ENCODE measurements at places on chromosomes 1 and 21. TPM values are rescaled to one million over a fixed set of nuclear protein-coding genes. Genes with fewer than 3 reads are reported as not detected.

Gene TSPEAR
- not detected for total RNA-seq

GRCh38 chr21:41604583-41605041 lies 96.7 kb upstream of the TMPRSS2 start:
- no peak for DNase-seq
- no peak overlapping the region for H3K27ac ChIP-seq
- H3K36me3 ChIP-seq = no peaks in the 10 kb centered on the region
- peaks cover 17% of the 10 kb centered on the region for H3K4me1 ChIP-seq
- H3K4me3 ChIP-seq = no peak overlapping the region
- no peaks in the 10 kb centered on the region for H3K27me3 ChIP-seq

- DNase-seq = no peak
- no peaks in the 10 kb centered on the region for H3K4me1 ChIP-seq
- no peaks in the 10 kb centered on the region for H3K27me3 ChIP-seq
- no peak overlapping the region for H3K27ac ChIP-seq
These were observed 247.5 kb downstream of the LMX1A start for GRCh38 chr1:165109013-165109412.

- H3K36me3 ChIP-seq = no peaks in the 10 kb centered on the region
- peak; percentile 96 for DNase-seq
- H3K27me3 ChIP-seq = no peaks in the 10 kb centered on the region
- peak within 1 kb of the TSS; percentile 72 for H3K4me3 ChIP-seq
These were observed at the start of gene GNL2 for GRCh38 chr1:37595440-37596181. Gene GNL2, minus strand, starts transcription at chr1:37595937. Its CDS starts 115 bp downstream, at chr1:37595822.

GRCh38 chr1:55164906-55165305 lies 50.3 kb downstream of the USP24 start:
- H3K36me3 ChIP-seq = no peaks in the 10 kb centered on the region
- H3K27ac ChIP-seq = no peak overlapping the region
- no peak for DNase-seq
- no peaks in the 10 kb centered on the region for H3K4me1 ChIP-seq
- no peaks in the 10 kb centered on the region for H3K27me3 ChIP-seq
- no peak overlapping the region for H3K4me3 ChIP-seq

- H3K27ac ChIP-seq = peak overlapping the region; percentile 37
- H3K36me3 ChIP-seq = no peaks in the 10 kb centered on the region
- H3K27me3 ChIP-seq = no peaks in the 10 kb centered on the region
- peak; percentile 73 for DNase-seq
- H3K4me1 ChIP-seq = peaks cover 5% of the 10 kb centered on the region
These were observed 51.5 kb upstream of the GCLM start for GRCh38 chr1:93960641-93961147.

DNA sequence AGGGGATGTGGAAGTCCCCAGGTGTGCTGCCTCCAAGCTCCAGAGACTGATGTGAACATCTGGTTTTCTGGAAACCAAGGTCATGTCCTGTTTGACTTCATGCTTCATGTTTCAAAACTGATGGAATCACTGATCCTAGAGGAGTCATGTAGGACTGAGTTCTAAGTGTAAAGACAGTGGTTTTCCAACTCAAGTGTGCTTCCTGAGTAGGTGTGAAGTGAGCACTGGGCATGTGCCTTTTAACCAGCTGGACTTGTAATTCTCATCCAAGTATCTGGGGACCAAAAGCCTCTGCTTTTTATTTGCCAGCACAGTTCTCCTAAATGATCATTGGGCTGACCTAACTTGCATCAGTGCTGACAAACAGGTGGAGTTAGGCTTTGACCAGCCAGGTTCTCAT lies 36.9 kb downstream of the ABCA4 start:
- H3K36me3 ChIP-seq = no peaks in the 10 kb centered on the region
- no peaks in the 10 kb centered on the region for H3K4me1 ChIP-seq
- no peaks in the 10 kb centered on the region for H3K27me3 ChIP-seq
- no peak overlapping the region for H3K4me3 ChIP-seq

Gene ATP5PB
- total RNA-seq = 144 TPM

Gene SPATA17
- 0.96 TPM for total RNA-seq

Gene IVL
- total RNA-seq = 0.46 TPM

Gene FNBP1L
- total RNA-seq = 41.1 TPM

GRCh38 chr1:42442662-42443061 lies 13.2 kb downstream of the ZMYND12 start:
- H3K36me3 ChIP-seq = no peaks in the 10 kb centered on the region
- H3K4me3 ChIP-seq = no peak overlapping the region
- DNase-seq = no peak
- H3K27ac ChIP-seq = no peak overlapping the region

Gene RGS1
- total RNA-seq = 43.0 TPM

GRCh38 chr1:226405411-226405988 lies 2.4 kb downstream of the PARP1 start:
- no peaks in the 10 kb centered on the region for H3K36me3 ChIP-seq
- no peaks in the 10 kb centered on the region for H3K27me3 ChIP-seq
- peak overlapping the region; percentile 65 for H3K27ac ChIP-seq
- no peak for DNase-seq
- peaks cover 17% of the 10 kb centered on the region for H3K4me1 ChIP-seq

Gene SERPINC1
- total RNA-seq = not detected

DNA sequence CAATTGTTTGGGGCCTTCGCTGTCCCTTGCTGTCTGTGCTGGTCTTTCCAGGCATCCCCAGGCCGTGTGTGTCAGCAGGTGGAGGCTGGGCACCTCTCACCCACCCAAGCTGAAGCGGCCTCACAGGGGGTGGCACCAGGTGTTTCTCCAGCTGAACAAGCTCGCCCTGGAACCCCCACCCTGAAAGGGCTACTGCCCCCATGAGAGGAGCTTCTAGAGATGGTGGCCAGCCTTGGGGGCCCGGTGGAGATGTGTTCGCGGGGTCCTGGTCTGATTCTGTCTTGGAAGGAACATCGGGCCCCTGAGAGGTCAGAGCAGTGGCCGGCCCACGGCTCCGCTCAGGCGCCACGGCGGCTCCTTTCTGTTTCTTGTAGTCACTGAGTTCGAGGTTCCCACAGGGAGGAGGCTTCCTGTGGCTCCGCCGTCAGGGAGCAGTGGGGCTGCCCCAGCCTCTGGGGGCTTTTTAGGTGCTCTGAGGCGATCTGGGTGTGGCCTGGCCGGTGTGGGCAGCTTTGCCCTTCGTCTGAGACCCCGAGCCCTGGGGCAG lies 46.9 kb downstream of the SKI start:
- H3K27me3 ChIP-seq = no peaks in the 10 kb centered on the region
- no peaks in the 10 kb centered on the region for H3K36me3 ChIP-seq
- peak overlapping the region; percentile 52 for H3K27ac ChIP-seq
- H3K4me1 ChIP-seq = peaks cover 38% of the 10 kb centered on the region

- H3K36me3 ChIP-seq = peaks cover 13% of the 10 kb centered on the region
- DNase-seq = no peak
- peak overlapping the region; percentile 75 for H3K27ac ChIP-seq
These were observed 1.7 kb downstream of the MARCKSL1 start for GRCh38 chr1:32334274-32334861.

Gene RNU1-2
- total RNA-seq = under 0.01 TPM

GRCh38 chr1:41428738-41429640 lies 55.5 kb downstream of the EDN2 start:
- H3K4me3 ChIP-seq = no peak overlapping the region
- no peak for DNase-seq
- no peaks in the 10 kb centered on the region for H3K27me3 ChIP-seq
- no peak overlapping the region for H3K27ac ChIP-seq

GRCh38 chr1:76068542-76068941 lies 6.0 kb upstream of the ST6GALNAC3 start:
- no peaks in the 10 kb centered on the region for H3K27me3 ChIP-seq
- H3K27ac ChIP-seq = no peak overlapping the region
- H3K36me3 ChIP-seq = no peaks in the 10 kb centered on the region
- no peaks in the 10 kb centered on the region for H3K4me1 ChIP-seq

GRCh38 chr1:53689736-53690326 lies 49.1 kb downstream of the GLIS1 start:
- no peak for DNase-seq
- H3K36me3 ChIP-seq = no peaks in the 10 kb centered on the region
- no peak overlapping the region for H3K4me3 ChIP-seq
- H3K27me3 ChIP-seq = peaks cover 4% of the 10 kb centered on the region
- H3K27ac ChIP-seq = no peak overlapping the region

DNA sequence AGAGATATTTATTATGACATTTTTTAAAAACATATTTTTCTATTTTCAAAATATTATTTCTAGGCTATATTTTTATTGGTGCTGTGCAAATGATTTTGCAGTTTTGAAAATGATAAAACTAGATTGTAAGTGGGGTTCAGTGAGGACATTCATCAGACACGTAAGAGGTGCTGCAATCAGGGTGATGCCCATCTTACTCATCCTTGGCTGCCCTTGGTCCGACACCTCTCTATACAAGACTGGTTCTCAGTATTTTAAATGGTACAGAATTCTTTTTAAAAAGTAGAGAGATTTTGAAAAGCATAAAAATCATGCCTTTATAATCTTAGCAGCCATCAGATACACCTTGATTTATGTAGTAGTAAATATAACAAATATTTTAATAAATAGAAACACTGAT lies 24.0 kb downstream of the HENMT1 start:
- no peak overlapping the region for H3K27ac ChIP-seq
- no peak for DNase-seq
- no peaks in the 10 kb centered on the region for H3K27me3 ChIP-seq
- H3K4me3 ChIP-seq = no peak overlapping the region
- peaks cover 2% of the 10 kb centered on the region for H3K36me3 ChIP-seq

DNA sequence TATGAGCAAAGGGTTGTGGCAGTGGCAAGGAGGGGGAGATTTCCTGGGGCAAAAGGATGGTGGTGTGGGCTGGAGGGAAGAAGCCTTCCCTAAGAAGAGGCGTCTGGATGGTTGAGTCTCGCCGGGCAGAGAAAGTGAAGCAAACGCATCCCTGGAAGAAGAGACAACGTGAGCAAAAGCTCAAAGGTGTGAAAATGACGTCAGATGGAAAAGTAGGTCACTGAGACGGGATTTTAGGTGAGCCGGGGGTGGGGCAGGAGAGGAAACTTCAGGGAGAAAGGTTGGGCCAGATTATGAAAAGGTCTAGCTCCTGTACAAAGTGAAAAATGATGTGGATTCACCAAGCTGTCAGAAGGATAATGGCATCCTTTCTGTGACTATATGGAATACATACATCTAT lies 95.3 kb upstream of the KCNE2 start:
- H3K36me3 ChIP-seq = no peaks in the 10 kb centered on the region
- no peaks in the 10 kb centered on the region for H3K4me1 ChIP-seq
- H3K27me3 ChIP-seq = no peaks in the 10 kb centered on the region
- no peak overlapping the region for H3K27ac ChIP-seq
- H3K4me3 ChIP-seq = no peak overlapping the region

DNA sequence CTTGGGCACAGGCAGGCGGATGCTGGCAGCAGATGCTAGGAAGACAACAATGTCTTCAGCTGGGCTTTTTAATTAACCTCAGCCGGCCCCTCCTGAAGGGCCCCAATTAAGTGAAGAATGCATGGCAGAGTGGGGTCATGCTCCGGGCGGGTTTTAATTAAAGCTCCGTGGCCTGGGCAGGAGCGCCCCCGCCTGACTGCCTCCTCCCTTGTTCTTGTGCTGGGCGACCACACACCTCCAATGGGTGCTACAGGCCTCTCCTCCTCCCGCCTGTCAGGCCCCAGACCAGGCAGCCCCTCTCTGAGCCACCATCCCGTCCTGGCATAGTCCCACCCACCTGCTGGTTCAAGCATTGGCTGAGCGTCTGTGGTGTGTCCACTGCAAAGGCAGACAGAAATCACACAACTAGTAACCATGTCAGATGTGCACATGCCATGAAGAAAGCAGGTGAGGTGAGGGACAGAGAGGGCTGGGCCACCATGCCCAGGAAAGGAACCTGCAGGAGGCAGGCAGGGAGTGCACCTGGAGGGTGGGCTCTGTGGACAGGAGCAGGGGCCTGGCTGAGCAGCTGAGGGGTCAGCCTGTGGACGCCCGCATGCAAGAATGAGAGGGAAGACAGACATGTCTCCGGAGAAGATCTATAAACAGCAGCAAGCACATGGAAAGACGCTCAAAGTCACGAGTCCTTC lies 8.5 kb upstream of the ARF1 start:
- no peak for DNase-seq
- H3K4me1 ChIP-seq = no peaks in the 10 kb centered on the region
- no peak overlapping the region for H3K4me3 ChIP-seq

DNA sequence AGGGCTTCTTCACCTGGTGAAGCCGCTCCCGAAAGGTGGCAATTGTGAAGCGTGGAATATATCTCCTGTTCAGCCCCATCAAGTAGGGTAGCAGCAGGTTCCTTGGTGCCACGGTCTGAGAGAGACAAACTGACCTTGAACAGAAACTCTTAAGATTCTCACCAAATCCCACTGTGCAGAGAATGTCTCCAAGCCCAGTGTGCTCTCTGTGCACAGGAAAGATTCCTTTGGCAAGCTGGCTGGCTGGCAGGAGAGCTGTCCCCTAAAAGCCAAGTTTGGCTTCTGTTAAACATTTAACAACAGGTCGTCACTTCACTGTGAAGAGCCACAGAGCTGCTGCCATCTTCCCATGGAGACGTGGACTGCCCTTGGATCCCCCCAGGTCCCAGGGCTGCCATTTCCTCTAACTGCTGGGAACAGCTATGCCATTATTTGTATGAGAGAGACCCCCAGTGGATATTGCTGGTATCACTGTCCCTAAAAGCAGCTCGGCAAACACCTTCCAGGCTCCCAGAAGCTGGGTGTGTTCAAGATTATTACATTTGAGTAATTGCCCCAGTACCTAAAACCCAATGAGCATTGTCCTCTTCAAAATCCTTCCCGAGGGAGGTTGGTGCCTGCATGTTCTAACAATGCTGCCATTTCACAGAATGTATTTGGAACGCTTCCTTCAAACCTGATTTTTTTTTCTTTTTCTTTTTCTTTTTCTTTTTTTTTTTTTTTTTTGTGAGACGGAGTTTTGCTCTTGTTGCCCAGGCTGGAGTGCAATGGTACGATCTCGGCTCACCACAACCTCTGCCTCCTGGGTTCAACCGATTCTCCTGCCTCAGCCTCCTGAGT lies 71.8 kb downstream of the CD58 start:
- DNase-seq = peak; percentile 66
- H3K36me3 ChIP-seq = no peaks in the 10 kb centered on the region
- no peak overlapping the region for H3K4me3 ChIP-seq
- H3K4me1 ChIP-seq = no peaks in the 10 kb centered on the region
- H3K27ac ChIP-seq = no peak overlapping the region
- H3K27me3 ChIP-seq = no peaks in the 10 kb centered on the region

Gene S100A8
- 1.5 TPM for total RNA-seq

- H3K4me3 ChIP-seq = no peak overlapping the region
- no peak for DNase-seq
- H3K27me3 ChIP-seq = peaks cover 8% of the 10 kb centered on the region
- no peak overlapping the region for H3K27ac ChIP-seq
These were observed 70.0 kb upstream of the AJAP1 start for GRCh38 chr1:4584449-4584848.

Gene SMCP
- not detected for total RNA-seq

Gene KCNE2
- total RNA-seq = not detected

DNA sequence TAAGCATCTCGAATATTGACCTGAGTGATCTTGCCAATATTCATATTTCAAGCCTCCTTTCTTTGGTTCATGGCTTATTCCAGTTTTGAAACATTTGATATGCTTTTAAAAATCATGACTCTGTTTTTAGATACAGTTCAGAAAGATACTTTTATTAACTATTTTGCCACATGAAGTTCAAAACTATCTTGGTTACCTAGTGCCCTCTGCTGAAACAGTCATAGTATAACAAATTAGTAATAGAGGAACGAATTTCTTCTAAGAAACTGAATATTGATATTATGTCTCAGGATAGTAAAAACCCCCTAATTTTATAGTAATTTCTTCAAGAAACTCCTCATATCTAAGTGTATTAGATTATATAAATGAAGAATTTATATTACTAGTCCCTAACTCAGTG lies 52.6 kb upstream of the RC3H1 start:
- H3K27me3 ChIP-seq = no peaks in the 10 kb centered on the region
- no peak overlapping the region for H3K4me3 ChIP-seq
- H3K36me3 ChIP-seq = no peaks in the 10 kb centered on the region
- DNase-seq = no peak
- H3K4me1 ChIP-seq = no peaks in the 10 kb centered on the region

Measured in prostate gland (tissue), 2 donors.